ENCODE measurements at places on chromosomes 1 and 21.

DNA sequence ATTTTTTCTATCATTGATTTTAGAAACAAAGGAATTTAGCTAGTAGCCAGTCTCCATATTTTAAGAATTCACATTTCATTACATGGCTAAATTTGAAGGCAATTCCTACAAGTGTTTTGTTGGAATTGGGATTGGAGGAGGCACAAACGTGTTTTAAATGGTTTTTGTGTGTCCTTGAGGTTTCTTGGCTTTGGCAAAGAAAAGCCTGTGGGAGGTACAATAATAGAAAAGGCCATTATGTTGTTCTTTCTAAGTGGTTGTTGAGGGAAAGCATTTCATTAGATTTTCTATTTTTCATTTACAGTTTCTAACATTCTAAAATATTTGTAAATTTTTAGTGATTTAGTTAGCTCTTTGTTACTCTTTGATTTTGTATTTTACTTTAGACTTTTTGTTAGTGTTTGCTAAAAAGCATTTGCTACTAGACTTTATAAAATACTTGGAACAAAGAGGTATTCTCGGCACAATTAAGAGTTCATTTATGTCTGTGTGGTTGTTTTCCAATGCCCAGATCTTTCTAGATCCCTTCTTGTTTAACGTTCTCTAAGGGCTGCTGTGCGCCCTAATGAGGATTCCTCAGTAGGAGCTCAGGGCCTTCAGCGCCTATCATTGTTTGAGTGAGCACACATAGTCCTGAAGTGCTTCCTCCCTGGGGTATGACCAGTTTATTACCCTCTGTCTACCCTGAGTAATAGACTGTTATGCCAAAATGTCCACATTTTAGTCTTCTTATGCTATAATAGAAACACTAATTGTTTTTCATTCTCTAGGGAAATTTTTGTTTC is 70.0 kb upstream of the KIAA1614 start:
- DNase-seq = peak; percentile 54

- no peak for DNase-seq
Observed at GRCh38 chr1:227062306-227062705, 122.2 kb downstream of the COQ8A start.

DNA sequence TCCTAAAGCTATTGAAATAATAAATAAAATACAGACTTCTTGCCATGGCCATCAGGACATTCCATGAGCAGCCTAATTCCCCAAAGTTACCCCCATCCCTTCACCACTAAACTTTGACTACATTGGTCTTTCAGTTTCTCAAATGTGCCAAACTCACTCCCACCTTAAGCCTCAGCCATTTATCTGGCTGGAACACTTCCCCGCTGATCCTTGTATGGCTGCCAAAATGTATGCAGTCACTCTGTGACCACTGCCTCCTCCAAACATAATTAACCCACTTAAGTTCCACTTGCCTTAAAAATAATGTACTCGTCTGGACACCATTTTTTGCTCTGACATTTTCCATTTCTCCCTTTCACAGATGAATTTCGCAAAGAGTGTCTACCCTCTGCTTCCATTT is 407.4 kb downstream of the NTNG1 start:
- DNase-seq = peak; percentile 35

DNA sequence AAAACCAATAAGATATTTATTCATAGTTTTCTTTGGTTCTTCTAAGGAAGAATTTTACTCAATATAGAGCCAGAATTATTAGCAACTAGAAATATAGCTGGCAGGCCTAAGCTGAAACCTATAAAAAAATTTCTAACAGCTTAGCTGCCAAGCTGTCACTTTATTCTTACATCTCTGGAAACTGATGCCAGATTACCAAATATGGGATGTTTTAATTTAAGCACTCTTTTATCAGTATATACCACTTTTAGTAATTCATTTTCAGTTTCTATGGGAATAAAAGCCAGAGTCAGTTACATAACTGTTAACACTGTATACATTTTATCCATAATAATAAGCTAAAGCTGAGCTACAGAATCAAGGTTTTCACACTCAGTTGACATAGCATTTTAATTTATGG is 68.7 kb upstream of the MPC2 start:
- no peak for DNase-seq

GRCh38 chr1:103162360-103162759 is 54.0 kb upstream of the COL11A1 start:
- DNase-seq = no peak

DNA sequence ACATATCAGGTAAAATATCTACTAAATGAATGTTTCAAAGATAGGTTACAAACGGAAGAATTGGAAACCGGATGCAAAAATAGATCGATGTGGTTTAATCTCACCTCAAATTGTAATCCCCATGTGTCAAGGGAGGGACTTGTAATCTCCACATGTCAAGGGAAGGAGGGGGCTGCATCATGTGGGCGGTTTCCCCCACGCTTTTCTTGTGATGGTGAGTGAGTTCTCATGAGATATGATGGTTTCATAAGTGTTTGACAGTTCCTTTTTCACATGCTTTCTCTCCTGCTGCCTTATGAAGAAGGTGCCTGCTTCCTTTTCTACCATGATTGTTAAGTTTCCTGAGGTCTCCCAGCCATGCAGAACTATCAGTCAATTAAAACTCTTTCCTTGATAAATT is 408.7 kb upstream of the TMPRSS15 start:
- no peak for DNase-seq

DNA sequence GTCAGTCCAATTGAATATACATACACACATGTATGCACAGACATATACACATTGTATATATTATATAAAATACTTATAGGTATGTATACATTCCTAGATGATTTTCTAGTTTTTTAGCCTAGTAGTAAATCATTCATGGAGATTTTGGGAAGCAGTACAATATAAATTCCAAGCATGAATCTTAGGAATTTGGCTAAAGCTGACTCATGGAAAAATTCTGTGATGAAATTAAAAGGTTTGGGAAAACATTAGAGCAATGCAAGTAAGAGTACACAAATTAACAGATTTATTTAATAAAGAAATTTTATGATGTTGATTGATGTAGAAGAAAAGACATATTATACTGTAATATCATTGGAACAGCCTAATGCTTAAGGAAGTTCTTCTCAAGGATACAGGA is 43.7 kb upstream of the PTGFR start:
- DNase-seq = no peak

- no peak for DNase-seq
Observed at GRCh38 chr21:35050348-35051286, 1.5 kb upstream of the RUNX1 start.

GRCh38 chr1:73801912-73802429 is 396.0 kb downstream of the LRRIQ3 start:
- DNase-seq = no peak

GRCh38 chr21:42063571-42064521 is 7.3 kb upstream of the UMODL1 start:
- DNase-seq = no peak

GRCh38 chr1:90480271-90480835 is 236.7 kb downstream of the BARHL2 start:
- DNase-seq = no peak

DNA sequence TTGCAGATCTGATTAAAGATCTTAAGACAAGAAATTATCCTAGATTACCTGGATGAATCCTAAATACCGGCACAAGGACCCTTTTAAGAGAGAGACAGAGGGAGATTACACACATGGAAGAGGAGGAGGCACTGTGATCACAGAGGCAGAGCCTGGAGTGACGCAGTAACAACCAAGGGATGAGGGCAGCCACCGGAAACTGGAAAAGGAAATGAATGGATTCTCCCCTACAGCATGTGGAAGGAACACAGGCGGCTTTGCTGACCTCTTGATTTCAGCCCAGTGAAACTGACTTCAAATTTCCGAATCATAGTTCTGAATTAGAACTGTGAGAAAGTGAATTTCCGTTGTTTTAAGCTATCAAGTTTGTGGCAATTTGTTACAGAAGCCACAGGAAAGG is 50.2 kb upstream of the IVNS1ABP start:
- DNase-seq = no peak

DNA sequence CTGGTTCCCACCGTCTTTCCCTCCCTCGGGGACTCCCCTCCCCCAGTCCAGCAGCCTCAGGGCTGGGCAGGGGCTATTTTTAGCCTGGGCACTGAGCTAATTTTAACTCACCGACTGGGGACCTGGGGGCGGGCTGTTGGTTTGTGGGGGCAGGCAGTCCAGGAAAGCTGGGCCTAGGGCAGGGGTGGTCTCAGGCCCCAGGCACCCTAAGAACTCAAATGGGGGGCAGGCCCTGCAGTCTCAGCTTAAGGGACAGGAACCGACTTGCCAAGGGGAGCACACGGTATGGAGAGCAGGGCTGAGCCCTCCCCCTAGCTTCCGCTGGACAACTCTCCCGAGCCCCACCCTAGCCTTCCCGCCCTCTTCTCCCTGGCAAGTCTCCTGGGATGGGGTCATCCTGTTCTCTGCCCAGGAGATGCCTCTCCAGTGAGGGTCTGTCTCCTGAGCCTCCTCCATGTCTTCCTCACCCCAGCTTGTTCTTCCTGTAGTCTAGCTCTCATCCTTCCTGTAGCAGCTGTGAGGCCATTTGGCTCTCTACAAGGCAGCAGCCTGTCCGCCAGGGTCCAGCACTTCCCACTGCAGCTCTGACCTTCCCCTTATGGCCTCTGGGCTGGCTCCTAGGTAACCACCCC is 10.1 kb downstream of the MEF2D start:
- no peak for DNase-seq

DNA sequence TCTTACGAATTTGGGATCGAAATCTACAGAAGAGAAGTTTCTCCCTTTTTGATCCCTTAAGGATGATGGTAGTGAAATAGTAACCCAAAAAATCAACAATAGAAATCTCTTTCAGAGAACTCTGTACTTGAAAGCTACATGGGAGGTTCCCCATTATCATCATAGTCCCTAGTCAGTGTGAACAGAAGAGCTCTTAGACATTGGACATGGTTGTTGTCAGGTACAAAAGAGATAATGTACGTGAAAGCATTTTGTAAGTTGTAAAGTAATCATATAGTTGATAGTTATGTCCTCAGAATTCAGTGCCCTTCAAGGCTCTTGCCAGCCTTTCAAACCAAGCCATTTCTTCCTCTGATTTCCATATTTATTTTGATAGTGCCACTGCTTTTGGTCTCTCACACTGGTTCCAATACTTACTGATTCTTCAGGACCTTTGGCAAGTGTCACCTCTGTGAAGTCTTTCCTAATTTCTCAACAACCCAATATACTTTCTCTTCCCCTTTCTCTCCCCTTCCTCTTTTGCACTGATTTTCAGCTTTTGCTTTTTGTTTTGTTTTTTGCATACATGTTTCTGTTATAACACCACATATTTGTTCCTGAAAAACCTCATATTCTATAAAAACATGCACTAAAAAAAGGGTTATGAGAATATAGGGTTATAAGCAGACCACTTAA is 22.4 kb downstream of the VPS45 start:
- no peak for DNase-seq

DNA sequence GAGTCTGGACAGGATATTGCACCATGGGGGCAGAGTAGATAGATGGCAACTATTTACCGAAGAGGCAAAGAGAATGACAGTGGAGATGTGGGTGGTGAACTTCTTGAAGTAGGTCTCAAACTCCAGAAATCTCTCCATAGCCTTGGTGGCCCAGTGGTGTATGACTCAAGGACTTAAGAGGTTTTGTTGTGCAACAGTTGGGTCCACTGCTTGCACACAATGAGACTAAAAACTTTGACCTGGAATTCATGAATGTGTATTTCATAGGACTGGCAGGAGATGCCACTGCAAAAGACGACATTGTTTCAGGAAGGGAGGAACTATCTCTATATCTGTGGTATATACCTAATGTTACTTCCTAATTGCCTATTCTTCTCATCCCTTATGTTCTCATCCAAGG is 75.9 kb downstream of the ZSCAN20 start:
- DNase-seq = no peak

DNA sequence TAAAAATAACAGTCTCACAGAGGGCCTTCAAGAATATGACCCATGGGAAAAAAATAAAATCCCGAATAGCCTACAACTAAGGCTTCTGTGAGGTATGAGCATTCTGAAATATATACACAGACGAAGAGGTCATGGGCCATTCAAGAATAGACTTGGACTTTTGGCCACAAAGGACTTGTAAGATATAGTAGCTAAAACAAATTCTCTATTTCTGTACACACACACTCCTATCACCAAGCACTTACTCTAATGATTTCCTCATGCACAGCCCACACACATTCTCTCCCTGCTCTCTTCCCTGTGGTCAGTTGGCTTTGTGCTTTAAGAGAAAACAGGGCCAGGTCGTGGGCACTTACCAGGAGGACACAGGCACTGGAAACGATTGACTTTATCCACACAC is 69.7 kb upstream of the ADAM30 start:
- DNase-seq = no peak
